ENCODE measurements at places on chromosomes 16 and 17. TPM values are rescaled to one million over a fixed set of nuclear protein-coding genes. Genes with fewer than 3 reads are reported as not detected.

Gene ATAD5
- 9.4 TPM for total RNA-seq

Gene CEP20
- total RNA-seq = 28.0 TPM

Gene TELO2
- total RNA-seq = 60.5 TPM

Gene TP53TG3F
- total RNA-seq = not detected

Gene WNT3
- 2.0 TPM for total RNA-seq

Gene KRTAP9-2
- not detected for total RNA-seq

Gene KRT40
- not detected for total RNA-seq

Gene DRC3
- 1.6 TPM for total RNA-seq

Gene PTRH2
- total RNA-seq = 40.1 TPM

Gene FBXO39
- total RNA-seq = 0.20 TPM

Gene RRAD
- 0.22 TPM for total RNA-seq

Gene SPATA32
- total RNA-seq = not detected

Gene STAT5A
- total RNA-seq = 23.6 TPM

Gene CDH13
- total RNA-seq = 124 TPM

Gene CHMP6
- 42.6 TPM for total RNA-seq

Gene CDH5
- total RNA-seq = 804 TPM

Gene HAS3
- total RNA-seq = 1.8 TPM

Gene SOST
- total RNA-seq = not detected

Gene GP1BA
- total RNA-seq = not detected

Gene ALOX12B
- total RNA-seq = not detected

Gene FBXW10
- not detected for total RNA-seq

Gene MEFV
- not detected for total RNA-seq

Gene AATK
- 1.5 TPM for total RNA-seq

Gene LPCAT2
- 72.9 TPM for total RNA-seq

Gene DNAH17
- total RNA-seq = not detected

Gene LPO
- total RNA-seq = not detected

Gene CMTM2
- not detected for total RNA-seq

Gene CTRL
- 1.8 TPM for total RNA-seq

Gene AXIN2
- 3.1 TPM for total RNA-seq

Gene CD68
- 2.9 TPM for total RNA-seq

Gene TNFSF12
- 28.4 TPM for total RNA-seq

Gene PRSS36
- not detected for total RNA-seq

Gene FN3K
- total RNA-seq = 8.3 TPM

Gene RPUSD1
- 42.3 TPM for total RNA-seq

Gene SRCAP
- total RNA-seq = 77.7 TPM

Gene B4GALNT2
- total RNA-seq = 0.14 TPM

Gene PLA2G10
- not detected for total RNA-seq

Gene NDUFB10
- total RNA-seq = 124 TPM
